ENCODE measurements at places on chromosomes 13 and 19. TPM values are rescaled to one million over a fixed set of nuclear protein-coding genes. Genes with fewer than 3 reads are reported as not detected.
A peak's percentile ranks its signal among the peaks of the same experiment; 100 is the strongest.

Gene NBEA
- total RNA-seq: 13.6 TPM

DNA sequence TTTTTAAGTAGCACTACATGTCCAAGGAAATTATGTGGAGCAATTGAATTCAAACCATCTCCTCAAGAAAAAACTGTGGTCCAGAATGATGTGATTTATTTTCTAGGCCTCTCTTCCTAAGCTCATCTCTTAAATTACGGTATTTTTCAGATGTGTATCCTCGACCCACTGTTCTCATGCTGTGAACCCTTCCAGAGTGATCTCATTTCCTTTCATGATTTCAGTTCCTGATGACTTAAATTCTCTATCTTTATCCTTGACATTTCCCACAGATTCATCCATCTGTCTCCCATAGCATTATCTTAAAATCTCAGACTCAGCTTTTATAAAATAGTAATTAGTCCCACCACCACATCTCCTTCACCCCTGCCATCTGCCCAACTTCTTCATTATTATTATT, 117.6 kb upstream of the SPRY2 start:
- H3K4me3 ChIP-seq: no peak overlapping the region
- no peak overlapping the region for H3K27ac ChIP-seq
- no peaks in the 10 kb centered on the region for H3K36me3 ChIP-seq
- H3K4me1 ChIP-seq: no peaks in the 10 kb centered on the region

Gene ZNF709
- 5.4 TPM for total RNA-seq

Gene HSH2D
- total RNA-seq: 13.5 TPM

Gene FRY
- 33.3 TPM for total RNA-seq

Gene LPAR2
- total RNA-seq: 39.7 TPM

GRCh38 chr13:106443607-106444322, 91.7 kb downstream of the EFNB2 start:
- DNase-seq: no peak
- no peaks in the 10 kb centered on the region for H3K27me3 ChIP-seq
- no peaks in the 10 kb centered on the region for H3K36me3 ChIP-seq
- no peak overlapping the region for H3K4me3 ChIP-seq

DNA sequence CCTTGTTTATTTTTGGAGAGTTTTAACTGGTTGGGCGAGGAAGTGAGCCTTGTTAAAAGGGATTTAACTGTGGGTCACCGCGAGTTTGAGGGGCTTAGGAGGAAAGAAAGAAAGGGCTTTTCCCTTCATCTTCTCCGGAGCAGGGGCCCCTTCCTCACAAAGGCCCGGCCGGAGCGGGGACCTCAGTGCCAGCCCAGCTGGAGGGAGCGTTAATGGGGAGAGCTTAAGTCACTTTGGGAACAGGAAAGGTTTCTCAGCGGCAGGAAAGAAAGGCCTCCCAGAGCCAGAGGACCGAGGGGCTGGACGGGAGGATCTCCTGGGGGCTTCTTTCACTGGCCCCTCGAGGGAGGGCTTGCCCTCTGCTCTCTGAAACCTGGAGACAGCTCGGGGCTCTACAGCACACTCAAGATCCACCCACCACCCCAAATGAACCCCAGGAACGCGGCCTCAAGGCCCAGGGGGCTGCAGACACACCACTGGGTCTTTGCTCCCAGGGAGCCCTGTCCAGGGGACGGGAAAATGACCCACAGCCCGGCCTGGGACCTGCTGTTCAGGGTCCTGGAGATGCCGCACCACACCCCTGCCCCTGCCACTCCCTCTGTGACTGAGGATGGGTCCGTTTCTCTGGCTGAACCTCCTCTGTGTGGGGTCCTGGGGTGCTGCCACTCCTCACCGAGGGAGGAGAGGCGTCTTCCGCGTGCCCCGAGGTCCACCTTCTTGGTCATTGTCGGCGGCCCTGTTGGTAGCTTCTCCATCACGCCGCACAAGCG, 128.3 kb downstream of the URI1 start:
- DNase-seq: no peak
- no peak overlapping the region for H3K4me3 ChIP-seq
- H3K36me3 ChIP-seq: no peaks in the 10 kb centered on the region

Gene C19orf67
- total RNA-seq: not detected

Gene ZNF546
- total RNA-seq: 4.6 TPM

DNA sequence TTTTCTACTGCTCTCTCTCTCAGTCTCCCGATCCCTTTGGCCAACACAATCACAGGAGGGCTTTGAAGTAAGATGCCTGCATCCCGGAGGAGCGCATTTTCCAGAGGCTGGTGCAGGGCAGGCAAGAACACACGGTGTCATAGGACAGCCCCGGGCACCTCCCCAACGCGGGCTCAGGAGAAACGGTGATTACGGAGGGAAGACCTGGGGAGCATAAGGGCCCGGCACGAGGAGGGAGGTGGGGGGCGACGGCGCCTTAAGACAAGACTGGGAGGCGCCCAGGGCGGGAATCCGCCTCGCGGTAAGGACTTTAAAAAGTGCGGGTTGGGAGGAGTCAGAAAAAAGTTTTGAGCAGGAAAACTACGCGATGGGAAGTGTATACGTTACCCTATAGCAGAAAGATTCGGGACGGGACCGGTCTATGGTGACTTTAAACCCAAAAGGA, 18.7 kb upstream of the ZNF888 start:
- peak overlapping the region; percentile 87 for H3K4me3 ChIP-seq
- peak; percentile 21 for DNase-seq
- H3K36me3 ChIP-seq: no peaks in the 10 kb centered on the region
- peak overlapping the region; percentile 93 for H3K27ac ChIP-seq
- peaks cover 16% of the 10 kb centered on the region for H3K4me1 ChIP-seq
- H3K27me3 ChIP-seq: no peaks in the 10 kb centered on the region

- H3K27me3 ChIP-seq: no peaks in the 10 kb centered on the region
- no peak overlapping the region for H3K27ac ChIP-seq
- no peak for DNase-seq
- H3K4me1 ChIP-seq: no peaks in the 10 kb centered on the region
These were observed 407.0 kb downstream of the ZNF536 start for GRCh38 chr19:30778961-30779715.

Gene SCAMP4
- total RNA-seq: 161 TPM

Gene OVOL3
- total RNA-seq: not detected

Gene ANKRD24
- total RNA-seq: 12.0 TPM

Gene ELAVL3
- total RNA-seq: 0.57 TPM

GRCh38 chr13:91894316-91894715, 495.9 kb downstream of the GPC5 start:
- H3K27me3 ChIP-seq: no peaks in the 10 kb centered on the region
- no peak for DNase-seq

DNA sequence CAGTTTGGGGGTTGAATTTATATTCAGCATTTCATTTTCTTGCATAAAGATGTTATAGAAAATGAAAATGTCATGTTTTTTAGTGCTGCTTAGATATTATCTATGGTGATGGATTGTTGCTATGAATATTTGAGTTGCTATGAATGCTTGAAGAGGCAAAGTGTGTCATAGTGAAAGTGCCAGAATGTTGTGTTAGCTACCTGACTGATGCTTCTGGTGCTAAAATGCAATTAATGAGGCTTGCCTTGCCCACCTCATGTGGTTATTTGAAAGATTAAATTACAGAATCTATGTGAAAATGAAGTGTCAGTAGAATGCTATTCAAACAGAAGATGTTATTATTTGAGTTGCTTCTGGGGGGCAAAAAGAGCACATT, 62.7 kb upstream of the MYCBP2 start:
- no peaks in the 10 kb centered on the region for H3K36me3 ChIP-seq
- no peak overlapping the region for H3K27ac ChIP-seq
- H3K4me3 ChIP-seq: no peak overlapping the region
- no peaks in the 10 kb centered on the region for H3K27me3 ChIP-seq
